Esophagus mucosa (tissue), 1 donor: ENCODE measurements at places on chromosomes 7 and 10. TPM values are rescaled to one million over a fixed set of nuclear protein-coding genes. Genes with fewer than 3 reads are reported as not detected.

Gene MLLT10
- total RNA-seq = 31.0 TPM

Gene SOSTDC1
- total RNA-seq = 1.9 TPM

Gene CCDC3
- total RNA-seq = 4.3 TPM

Gene AKR1C2
- 115 TPM for total RNA-seq

Gene SFMBT2
- 1.3 TPM for total RNA-seq

Gene FXYD4
- not detected for total RNA-seq

Gene TNS3
- total RNA-seq = 4.6 TPM

Gene PRKAR2B
- 1.2 TPM for total RNA-seq

Gene SCART1
- total RNA-seq = 0.56 TPM

Gene CALY
- not detected for total RNA-seq

Gene DNAJC9
- total RNA-seq = 19.3 TPM

Gene CXCL12
- 14.0 TPM for total RNA-seq

Gene SEMA4G
- total RNA-seq = 0.96 TPM

Gene MMRN2
- total RNA-seq = 9.0 TPM

Gene CHCHD2
- 387 TPM for total RNA-seq

Gene NEBL
- total RNA-seq = 30.1 TPM

Gene NEUROD6
- total RNA-seq = not detected

Gene STRIP2
- 3.4 TPM for total RNA-seq

Gene RBP3
- not detected for total RNA-seq

Gene CYP2C18
- 27.2 TPM for total RNA-seq

Gene PLEKHA8
- 5.7 TPM for total RNA-seq

Gene TEX47
- not detected for total RNA-seq

Gene SH2D4B
- 0.04 TPM for total RNA-seq

Gene KLLN
- total RNA-seq = 0.60 TPM

Gene OR2A12
- not detected for total RNA-seq

Gene RTKN2
- 8.9 TPM for total RNA-seq

Gene ANKRD30A
- total RNA-seq = not detected

Gene CYP26C1
- total RNA-seq = not detected

Gene OPN1SW
- not detected for total RNA-seq

Gene CDH23
- total RNA-seq = 1.3 TPM

Gene SUN3
- not detected for total RNA-seq

Gene DRGX
- total RNA-seq = not detected

Gene CALML3
- total RNA-seq = 501 TPM

Gene TMEM273
- total RNA-seq = 3.8 TPM

Gene SPDYE6
- total RNA-seq = not detected

Gene RNF133
- total RNA-seq = 0.24 TPM

Gene ENTPD7
- total RNA-seq = 16.0 TPM

Gene TSPAN33
- total RNA-seq = 1.6 TPM
